ENCODE measurements at places on chromosomes 3 and 15.

DNA sequence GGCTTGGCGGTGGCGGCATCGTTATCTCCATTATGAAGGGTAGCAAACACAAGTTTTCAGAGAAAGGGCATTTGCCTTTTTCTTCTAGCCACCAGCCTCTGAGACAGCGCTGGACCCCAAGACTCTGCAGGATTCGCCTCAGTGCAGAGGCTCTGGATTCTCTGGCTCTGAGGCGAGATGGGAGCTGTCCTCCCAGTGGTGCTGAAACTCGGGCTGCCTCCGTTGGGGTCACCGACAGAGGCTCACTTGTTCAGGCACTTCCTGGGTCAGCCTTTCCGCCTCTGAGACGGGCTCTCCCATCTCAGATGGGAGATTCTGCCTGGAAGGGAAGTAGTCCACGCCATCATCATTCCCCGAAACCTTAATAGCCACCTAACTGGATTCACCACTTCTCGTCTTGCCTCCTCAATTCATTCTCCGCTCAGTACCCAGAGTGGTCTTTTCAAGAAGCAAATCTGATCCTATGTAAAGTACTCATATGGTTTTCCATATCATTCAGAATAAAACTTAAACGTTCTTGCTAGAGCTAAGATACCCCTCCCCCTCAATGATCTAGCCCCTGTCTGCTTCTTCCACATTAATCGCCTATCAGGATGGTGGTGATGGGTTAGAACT lies 76.9 kb downstream of the RHCG start:
- DNase-seq, result peak; percentile 15

GRCh38 chr3:105622169-105622568 lies 246.6 kb downstream of the CBLB start:
- DNase-seq, result no peak

GRCh38 chr3:164113371-164114332 lies 964.6 kb downstream of the SI start:
- no peak for DNase-seq

DNA sequence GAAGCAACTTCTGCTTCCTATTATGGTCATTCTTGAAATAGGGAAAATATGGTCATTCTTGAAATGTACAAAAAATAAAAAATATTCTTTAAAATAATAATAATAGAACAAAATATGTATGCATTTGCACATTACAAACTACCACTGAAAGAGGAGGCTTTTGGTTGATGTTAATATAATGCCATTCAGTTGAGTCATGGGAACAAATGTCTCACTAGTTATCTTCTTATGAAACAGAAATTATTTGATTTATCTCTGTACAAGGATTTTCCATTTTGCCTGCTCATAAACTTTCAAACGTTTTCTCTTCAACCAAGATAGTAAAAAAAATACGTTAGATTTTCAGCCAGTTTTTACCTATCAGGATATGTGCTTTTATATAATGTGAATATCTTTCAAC lies 1662.7 kb downstream of the OTOL1 start:
- DNase-seq, result no peak

DNA sequence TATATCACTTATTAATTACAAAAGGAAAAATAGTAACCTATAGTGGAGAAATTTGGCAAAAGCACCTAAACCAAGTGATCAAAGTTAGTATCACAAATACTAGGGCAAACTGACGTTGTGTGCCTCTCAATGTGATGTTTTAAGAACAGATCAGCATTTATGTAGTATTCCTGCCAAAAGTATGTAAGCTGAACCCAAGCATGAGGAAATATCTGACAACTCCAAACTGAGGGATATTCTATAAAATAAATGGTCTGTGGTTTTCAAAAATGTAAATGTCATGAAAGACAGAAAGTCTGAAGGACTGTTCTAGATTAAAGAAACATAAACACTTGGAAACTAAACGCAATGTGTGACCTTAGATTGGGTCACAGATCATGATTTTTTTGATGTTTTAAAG lies 34.3 kb upstream of the PIK3CA start:
- DNase-seq, result no peak

DNA sequence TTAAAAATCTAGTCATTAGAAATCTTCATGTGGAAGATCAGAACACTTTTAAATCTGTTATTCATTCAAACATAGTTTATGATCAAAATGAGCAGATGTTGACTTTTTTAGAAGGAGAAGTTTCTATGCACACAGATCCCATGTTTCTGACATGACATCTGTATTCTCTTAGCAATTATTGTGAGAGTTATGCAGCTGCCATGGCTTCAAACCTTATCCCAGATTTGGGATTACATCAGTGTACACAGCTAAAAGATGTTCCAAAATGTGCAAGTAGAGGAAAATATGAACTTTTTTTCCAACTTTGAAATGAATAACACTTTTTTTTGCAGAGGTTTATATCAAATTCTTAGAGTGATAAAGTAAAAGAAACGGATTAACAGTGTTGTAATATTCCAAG lies 1166.9 kb downstream of the ZPLD1 start:
- no peak for DNase-seq

GRCh38 chr15:73978896-73979295 lies 13.2 kb downstream of the STOML1 start:
- DNase-seq, result no peak

- no peak for DNase-seq
Measured at GRCh38 chr3:14512281-14512941, 27.7 kb downstream of the GRIP2 start.

- no peak for DNase-seq
Measured at GRCh38 chr15:31024330-31024729, 32.9 kb upstream of the MTMR10 start.
